ENCODE measurements at places on chromosomes 6 and 20.

DNA sequence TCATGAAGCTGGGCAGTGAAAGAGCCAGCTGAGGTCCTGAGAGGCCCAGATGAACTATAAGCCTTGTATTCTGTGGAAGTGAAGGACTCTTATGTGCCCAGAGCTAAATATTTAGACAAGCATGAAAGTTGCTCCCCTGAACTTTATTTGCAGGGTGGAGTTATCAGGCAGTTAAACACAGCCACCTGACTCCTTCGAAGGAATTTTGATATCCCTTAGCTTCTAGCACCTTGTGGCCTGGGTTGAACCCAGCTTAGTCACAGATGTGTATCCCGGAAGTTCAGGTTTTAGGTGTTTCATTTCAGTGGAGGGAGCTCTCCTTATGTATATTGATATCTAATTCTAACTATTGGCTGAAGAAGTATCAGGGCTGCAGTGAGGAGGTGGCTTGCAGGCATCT is 20.4 kb downstream of the NR2E1 start:
- DNase-seq: no peak

DNA sequence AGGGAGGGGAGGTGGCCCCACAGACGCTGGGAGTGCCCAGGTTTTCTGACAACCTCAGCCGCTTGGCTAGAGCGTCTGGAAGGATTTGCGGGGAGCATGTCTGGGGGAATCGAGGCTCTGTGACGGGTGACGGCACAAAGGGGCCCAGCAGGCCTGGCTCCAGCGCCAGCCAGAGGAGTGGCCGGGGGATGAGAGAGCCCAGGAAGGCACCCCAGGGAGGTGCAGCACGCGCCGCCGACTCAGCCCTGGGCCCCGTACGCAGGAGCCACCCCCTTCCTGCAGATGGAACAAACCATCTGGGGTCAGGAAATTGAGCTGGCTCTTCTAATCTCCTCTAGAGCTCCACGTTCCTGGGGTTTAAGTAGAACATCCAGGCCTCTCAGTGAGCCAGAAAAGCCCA is 5.9 kb upstream of the SLCO4A1 start:
- DNase-seq: no peak

DNA sequence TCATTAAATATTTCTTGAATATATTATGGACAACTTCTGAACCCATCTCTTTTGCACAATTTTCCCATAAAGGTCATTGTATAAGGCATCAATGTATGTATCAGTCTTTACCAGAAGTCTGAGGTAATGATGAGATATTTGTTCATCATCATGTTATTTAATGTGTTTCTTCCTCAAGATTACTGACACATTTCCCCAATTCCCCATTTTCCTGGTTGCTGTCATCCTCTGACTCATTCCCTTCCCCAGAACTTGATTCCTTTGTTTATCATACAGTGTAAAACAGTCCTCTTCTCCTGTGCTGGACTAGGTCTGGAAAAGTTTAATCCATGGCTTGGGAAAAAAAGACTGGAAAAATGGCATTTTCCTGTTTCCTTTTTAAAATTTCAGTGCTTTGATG is 107.9 kb upstream of the FLRT3 start:
- no peak for DNase-seq

DNA sequence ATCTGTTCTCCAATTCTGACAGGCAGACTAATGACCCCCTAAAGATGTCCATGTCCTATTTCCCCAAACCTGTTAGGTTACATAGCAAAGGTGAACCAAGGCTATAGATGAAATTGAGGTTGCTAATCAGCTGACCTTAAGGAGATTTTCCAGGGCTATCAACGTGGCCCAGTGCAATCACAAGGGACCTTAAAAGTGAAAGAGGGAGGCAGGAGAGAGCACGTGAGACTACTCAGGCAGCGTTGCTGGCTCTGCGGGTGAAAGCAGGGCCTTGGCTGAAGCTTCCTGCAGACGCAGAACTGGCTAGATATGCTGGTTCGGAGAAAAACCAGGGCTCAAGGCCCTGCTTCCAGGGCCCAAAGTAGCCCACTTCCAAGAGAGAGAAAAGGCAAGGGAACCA is 78.7 kb downstream of the NCOA7 start:
- DNase-seq: no peak

DNA sequence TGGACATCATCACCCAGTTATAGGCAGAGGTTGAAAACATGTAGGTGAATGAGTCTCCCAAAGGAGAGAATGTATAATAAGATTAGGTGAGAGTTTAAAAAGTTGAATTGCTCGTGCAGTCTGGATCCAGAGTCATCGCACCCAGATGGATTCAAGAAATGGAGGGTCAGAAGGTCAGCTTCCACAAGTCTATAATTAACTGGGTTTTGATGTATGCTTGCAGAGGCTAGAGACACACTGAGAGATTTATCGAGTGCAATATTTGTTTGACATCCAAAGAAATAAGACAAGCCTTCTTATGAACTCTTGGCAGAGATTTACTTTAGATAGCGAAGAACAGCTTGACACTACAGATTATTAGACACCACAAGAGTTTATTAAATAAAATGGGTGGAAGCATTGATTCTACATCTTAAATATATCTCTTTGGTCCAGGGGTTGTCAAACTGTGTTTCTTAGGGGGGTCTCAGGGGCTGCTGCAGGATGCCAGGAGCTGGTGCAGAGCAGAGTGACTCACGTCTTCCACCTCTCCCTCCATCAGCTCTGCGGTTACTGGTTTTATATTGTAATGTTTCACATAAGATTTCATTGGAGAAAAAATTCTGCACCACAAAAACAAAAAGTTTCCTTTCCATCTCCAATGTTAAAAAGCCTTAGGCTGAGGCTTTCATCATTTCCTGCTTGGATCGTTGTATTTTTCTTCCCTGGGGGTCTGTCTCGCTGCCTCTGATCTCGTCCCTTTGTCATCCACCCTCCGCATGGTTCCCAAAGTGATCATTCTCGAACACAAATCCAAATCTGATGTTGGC is 176.2 kb upstream of the AHI1 start:
- no peak for DNase-seq

- DNase-seq: no peak
Measured at GRCh38 chr6:411402-412145, 20.0 kb downstream of the IRF4 start.

DNA sequence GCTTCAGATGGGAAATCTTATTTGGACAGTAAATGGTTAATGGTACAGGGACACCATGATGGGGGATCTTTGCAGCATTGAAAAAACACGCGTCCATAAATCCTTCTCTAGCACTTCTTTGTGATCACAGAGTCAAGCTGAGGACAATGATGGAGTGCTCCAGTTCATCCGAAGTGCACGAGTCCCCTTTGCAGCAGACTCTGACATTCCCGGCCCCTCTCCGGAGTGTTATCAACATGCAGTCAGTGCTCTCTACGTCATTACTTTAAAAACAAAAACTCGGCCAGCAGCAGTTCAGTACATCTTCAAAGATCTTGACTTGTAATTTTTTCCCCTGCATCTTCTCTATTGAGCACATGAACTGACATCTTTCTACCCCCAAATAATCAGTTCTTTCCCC is 185.5 kb upstream of the AKAP12 start:
- no peak for DNase-seq

GRCh38 chr6:41439524-41440418 is 104.4 kb downstream of the NCR2 start:
- DNase-seq: no peak

- DNase-seq: no peak
Measured at GRCh38 chr20:32559753-32560380, 25.3 kb downstream of the NOL4L start.

DNA sequence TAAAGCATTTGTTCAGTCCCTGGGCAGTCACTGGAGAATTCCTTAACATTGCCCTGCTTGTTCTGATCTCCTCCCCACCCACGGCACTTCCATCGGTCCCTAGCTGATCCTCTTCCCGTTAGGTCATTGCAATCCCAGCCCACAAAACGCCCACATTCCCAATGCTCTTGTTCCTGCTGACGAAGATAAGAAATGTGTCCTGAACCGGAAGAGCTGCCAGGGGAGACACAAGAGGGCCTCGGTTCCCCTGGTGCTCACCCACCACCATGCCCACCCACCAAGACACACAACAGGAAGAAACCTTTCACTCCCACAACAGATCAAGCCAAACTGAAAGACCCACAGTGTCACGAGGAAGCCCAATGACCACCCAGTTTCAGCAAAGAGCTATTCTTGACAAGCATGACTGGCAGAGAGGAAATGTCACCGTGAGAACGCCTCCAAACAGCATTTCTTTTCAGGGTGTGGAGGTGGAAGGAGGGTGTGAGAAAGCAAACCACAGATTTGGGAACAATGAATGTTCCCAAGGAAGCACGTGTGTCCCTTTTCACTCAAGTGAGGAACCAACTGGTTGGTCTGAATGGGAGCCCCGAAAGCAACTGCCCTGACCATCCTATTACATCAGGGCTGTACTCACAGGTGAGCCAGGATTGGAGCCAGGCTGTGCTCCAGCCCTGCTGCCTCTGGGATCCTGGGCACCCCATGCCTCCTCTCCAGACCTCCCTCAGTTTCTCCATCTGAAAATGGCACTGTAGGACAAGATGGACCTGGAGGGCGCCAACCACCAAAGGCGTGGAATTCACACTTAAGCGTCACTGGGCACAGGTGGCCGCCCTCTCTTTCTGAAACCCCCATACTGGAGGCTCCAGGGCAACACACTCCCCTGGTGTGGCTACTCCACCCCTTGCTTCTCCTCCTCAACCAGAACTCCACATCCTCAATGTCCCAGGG is 97.5 kb downstream of the ZMYND8 start:
- DNase-seq: no peak

GRCh38 chr20:24648919-24649318 is 179.5 kb downstream of the SYNDIG1 start:
- no peak for DNase-seq

GRCh38 chr6:41306187-41306854 is 19.8 kb upstream of the TREM1 start:
- DNase-seq: peak; percentile 31

DNA sequence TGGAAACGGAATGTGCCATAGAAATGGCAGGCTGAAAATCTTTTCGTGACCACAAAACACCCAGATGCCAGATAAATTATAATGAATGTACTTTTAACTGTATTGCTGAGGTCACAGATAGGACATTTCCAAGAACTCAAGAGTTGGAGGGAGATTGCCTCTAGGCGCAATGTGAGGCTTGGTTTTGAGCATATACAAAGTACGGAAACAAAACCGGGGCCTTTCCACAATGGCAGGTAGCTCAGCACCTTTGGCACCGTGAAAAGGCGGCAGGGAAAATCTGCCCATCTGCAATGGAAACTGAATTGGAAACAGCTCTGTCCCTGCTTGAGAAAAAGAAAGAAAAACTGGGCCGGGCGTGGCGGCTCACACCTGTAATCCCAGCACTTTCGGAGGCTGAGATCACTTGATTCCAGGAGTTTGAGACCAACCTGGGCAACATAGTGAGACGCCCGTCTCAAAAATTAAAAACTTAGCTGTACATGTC is 10.5 kb upstream of the C20orf144 start:
- DNase-seq: no peak

GRCh38 chr20:18856873-18857272 is 43.3 kb downstream of the SCP2D1 start:
- DNase-seq: no peak

GRCh38 chr20:48616481-48616880 is 211.3 kb downstream of the PREX1 start:
- no peak for DNase-seq

DNA sequence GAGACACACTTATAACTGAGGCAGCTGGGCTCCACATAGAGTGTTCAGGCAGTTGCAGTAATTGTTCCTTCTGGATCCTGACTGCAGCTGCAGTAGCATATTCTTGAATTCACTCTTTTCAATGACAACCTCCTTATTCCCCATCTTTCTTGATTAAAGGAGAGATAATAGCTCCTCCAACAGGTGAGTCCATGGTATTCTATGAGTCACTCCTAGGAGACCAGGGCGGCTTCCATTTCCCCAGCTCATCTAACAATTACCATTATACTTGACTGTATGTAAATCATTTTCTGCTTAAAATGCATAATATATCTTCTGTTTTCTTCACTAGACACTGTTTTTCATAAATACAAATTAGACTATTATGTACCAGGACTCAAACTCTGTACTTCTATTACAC is 62.4 kb downstream of the TENT5A start:
- no peak for DNase-seq
